ENCODE measurements at places on chromosomes 16 and 17.
A peak's percentile ranks its signal among the peaks of the same experiment; 100 is the strongest.

GRCh38 chr16:86573215-86573614 lies 5.1 kb upstream of the FOXL1 start:
- no peak for DNase-seq

DNA sequence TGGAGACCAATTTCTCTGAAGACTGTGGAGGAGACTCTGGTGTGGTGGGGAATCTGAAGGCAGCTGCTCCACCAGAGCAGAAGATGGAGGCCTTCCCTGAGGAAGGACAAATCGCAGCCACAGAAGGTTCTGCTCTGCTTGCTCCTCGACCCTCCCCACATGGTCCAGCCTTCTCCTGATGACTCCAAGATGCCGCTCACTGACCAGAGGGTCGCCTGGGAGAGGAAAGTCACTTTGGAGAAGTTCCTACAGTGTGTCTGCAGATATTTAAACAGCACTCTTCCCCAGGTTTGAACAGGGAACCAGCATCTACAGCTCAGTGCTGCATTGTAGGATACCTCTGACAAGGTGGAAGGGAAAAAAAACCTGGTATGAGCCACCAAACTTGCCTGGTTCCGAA lies 21.0 kb upstream of the SUPT4H1 start:
- DNase-seq, result no peak

DNA sequence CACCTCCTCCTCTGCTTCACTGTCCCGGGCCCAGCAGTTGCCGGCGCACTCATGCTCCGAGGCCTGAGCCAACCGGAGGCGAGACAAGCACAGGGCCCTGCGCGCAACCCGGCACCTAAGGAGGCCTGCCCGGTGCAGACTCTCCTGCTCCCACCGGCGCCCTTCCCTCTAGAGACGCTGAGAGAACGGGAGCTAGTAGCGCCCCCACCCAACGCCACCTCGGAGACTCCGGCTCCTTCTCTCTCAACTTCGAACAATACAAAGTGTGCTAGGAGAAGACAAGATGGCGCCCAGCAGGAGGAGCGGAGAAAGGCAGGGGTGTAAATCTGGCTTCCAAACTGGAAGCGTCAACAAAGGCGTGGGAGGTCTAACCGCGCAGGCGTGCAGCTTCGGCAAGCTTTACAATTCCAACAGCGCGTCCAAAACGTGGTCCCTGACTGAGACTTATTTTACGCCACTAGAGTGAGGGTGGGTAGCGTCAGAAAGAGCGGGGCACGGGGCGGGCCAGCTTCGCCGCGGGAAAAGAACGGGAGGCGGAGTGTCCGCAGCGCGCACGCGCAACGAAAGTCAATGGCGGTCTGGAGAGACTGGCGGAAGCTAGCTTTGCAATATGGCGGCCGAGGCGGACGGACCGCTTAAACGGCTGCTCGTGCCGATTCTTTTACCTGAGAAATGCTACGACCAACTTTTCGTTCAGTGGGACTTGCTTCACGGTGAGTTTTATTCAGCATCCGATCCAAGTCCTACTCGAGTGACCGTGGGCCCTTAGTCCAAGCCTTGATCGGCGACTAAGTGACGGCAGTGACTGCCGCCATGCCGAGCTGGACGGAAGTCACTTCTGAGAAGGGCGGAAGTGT lies at the start of gene MPDU1:
MPDU1 (plus strand) TSS at position 600 of the 857 bp plus-strand sequence; CDS start at position 611, 11 bp downstream.
- peak; percentile 87 for DNase-seq

DNA sequence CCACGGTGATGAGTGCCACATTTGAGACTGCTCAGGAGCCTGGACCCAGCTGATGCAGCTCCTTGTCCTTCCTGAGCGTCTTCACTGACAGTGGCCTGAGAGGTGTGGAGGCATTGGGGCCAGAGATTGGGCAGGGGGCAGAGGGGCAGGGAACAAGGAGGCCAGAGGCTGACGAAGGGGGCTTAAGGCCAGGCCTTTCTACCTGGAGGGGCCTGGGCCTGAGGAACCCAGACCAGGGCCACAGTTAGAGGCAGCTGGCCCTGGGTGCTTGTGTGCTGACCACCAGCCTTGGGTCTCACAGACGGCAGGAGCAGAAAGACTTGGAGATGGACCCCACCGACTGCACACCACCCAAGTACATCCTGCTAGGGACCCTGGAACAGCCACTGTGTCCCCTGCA lies 168.2 kb upstream of the ZNF267 start:
- no peak for DNase-seq

DNA sequence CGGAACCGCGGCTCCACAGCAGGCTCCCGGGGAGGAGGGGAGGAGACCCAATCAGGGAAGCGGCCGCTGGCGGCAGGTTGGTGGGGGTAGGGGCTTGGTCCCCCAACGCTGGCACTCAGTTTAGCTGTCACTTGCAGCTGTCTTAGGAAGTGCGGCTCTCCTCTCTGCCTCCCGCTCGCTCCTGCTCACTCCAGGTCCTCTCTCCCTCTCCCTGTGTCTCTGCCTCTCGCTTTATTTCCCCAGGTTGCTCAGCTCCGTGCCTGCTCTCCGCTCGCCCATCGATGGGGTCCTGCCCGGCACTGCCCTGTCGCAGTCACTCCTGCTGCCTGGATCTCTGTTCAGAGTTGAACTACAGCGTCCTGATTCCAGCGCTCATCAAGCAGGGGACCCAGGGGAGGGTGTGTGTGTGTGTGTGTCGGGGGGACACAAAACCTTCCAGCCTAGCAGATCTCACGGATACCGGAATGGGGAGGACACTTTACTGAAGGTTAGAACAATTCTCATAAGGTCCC lies 145.6 kb downstream of the ENGASE start:
- no peak for DNase-seq

GRCh38 chr17:46796524-46796923 lies 22.0 kb downstream of the WNT3 start:
- DNase-seq, result no peak

- no peak for DNase-seq
These were observed 241.1 kb downstream of the PRKCA start for GRCh38 chr17:66543526-66543925.

DNA sequence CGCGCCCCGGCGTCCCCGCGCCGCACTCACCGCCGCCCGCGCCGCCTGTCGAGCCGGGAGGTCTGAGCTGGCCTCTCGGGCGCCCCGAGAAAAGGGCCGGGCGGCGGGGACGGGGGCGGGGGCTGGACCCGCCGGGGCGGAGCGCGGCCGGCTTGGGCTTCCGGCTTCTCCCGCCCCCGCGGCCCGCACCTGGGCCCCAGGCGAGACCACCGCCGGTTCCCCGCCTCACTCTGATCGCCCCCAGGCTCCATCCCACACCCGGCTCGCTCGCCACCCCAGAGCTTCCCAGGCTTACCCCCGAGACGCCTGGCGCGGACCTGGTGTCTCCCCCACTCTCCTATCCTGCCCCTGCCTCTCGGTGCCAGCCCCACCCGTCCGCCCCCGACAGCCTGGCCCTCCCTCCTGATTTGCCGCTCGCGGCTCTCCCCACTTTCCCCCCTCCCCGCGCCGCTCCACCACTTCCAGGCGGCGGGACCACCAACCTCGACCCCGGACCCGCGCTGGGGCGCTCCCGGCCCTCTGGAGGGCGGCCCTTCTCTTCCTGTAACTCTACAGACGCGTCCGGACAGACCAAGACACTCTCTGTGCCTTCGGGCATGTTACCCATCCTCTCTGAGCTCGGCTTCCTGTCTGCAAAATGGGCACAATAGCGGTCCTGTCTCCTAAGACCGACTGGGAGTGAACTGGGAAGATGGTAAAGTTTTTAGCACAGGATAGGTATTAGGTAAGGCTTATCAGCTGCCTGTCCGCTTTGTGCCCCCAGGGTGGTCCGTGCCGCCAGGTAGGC lies at the start of gene LITAF:
LITAF (minus strand) TSS at position 64 of the 787 bp plus-strand sequence. CDS start 30,189 bp downstream, outside the sequence.
- DNase-seq, result peak; percentile 29

DNA sequence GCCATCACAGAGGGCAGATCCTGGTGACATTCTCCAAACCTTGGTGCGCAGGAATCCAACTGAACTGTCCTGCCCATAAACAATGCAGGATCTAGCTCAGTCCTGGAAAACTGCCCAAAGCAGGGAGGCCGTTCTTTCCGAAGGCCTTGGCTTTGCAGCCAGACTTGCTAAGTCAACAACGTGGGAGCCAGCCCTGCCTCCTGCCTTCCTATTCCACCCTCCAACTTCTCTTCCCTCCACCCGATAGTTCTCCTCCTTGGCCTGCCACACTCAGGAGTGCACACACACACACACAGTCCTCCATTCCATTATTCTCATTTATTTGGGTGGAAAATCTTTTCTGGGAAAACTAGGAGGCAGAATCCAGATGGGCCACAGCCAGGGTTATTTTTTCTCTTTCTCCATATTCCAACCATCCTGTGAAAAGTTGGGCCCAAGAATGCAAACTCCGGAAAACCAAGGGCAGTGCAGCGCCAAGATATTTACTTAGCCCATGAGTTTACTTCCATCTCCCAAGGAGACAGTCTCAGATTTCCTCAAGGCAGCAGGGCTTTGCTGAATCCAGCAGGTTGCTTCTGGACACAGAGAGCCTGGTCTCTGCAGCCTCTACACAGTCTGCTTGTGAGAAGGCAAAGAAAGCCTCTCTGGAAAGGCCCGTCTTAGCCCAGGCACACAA lies 15.8 kb downstream of the COPRS start:
- no peak for DNase-seq

DNA sequence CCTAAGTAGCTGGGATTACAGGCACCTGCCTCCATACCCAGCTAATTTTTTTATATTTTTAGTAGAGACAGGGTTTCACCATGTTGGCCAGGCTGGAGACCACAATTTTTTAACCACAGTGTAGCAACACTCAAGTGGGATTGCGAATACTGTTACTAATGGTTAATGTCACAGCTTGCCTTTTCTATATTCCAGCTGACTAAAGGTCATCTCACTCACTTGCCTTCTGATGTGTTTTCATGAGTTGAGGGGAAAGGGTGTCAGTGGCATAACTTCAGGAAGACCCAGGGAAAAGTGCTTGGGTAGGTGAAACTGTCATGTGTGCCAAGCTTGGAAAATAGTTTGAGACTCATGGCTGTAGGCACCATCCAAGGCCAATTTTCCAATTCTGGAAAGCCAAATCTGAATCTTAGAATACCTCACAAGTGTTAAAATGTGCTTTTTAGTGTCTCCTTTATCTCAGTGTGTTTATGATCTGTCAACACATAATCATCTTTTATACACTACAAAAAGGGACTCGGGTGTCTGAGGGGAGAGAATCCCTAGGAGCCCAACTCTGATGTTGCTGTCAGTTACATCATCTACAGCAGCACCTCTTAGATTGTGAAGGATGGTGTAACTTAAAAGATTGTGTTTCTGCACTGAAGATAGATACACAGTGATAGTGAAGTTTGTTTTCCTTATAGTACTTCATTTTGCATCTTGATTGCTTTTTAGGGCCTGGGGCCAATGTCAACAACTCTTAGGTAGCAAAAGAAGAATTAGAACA lies 27.1 kb downstream of the OGFOD1 start:
- DNase-seq, result no peak

DNA sequence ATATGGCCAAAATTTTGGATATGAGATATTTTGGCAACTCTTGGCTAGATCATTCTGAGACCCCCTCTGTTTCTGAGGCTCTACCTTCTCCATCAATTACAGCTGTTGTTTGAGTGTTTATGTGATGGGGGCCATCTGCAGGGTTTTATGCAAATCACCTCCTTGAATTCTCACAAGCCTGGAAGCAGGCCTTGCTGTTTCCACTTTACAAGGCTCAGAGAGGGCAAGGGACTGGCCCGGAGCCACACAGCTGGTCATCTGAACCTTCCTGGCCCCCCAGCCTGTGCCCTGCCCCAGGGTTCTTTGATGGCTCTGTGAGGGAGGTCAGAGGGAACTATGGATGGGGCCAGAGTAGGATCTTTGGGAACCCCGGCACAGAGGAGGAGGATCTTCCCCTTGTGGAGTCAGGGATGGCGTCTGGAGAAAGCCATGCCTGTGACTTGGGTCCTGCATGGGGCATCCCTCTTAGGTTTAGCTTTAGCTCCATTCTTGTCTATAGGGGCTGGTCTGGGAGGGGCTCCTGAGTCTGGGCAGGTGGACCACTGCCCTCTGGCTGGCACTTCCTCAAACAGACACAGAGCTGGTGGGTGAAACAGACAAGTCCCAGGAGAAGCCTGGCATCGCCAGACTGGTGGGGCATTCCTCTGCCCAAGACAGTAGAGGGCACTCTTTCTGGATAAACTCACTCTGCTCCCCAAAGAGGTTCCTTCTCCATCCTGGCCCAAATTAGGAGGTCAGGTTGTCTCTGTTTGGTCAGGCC lies 26.2 kb downstream of the IL21R start:
- no peak for DNase-seq

DNA sequence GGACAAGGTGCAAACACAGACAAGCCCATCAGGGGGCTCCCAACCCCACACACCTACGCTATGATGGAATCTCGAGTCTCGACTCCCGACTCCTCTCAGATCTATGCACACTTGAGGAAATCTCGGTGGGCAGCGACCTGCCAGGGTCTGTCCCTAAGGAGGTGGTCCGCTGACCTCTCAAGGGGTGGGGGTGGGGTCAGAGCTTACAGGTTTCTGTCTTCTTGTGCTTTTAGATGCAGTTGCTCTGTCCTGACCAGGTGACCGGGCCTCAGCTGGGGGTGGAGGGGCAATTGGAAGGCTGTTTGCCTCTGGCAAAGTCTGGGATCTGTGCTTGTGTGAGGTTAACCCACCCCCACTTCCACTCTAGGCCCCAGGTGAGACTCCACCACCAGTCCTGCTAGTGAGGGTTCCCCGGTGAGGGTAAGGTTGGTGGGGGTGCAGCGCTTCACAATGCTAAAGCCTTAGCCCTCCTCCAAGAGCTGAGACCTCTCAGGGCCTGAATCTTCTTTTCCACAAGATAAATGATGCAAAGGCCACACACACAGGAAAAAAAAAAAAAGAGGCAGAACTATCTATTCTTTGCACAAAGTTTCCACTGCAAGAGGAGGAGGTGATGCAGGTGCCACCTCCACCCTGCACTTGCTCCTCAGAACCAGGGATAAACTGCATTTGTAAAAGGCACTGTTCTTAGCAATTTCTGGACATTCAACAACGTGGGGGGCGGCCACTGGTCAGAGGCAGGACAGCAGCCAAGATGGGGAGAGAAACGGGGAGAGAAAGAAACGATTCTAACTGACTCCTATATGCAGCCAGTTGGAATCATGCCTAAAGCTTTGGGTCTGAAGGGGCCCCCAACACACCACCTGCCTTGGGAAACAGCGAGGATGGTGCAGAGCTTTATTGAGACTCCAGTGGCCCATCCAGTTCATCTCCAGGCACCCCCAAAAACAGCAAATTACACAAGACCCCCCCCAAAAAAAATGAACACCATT lies 4.1 kb downstream of the CISD3 start:
- no peak for DNase-seq

GRCh38 chr16:54817432-54817831 lies 113.2 kb upstream of the IRX5 start:
- DNase-seq, result no peak

GRCh38 chr17:4234401-4234800 lies 29.4 kb downstream of the ANKFY1 start:
- no peak for DNase-seq

GRCh38 chr16:55655897-55656681 lies at the start of gene SLC6A2:
TSS of gene SLC6A2 (plus strand) at chr16:55655988. CDS start at chr16:55656695, 707 bp downstream.
- no peak for DNase-seq

DNA sequence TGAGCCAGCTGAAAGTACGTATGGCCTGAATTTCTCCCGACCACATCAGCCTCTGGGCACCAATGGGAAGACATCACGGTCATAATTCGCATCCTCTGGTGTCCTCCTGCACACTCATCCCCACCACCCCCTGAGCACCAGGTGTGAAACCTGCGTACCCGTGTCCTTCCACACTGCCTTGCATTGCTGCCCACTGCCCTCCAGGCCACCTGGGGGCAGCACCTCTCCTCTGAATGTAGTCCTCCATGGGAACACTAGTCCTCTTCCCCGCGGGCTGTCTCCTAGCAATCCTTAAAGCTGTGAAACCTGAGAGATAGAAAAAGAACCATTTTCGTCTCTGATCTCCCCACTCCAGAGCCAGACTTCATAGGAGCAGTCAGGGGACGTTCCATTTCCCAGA lies 125.5 kb downstream of the ZNF18 start:
- no peak for DNase-seq

- no peak for DNase-seq
These were observed 12.3 kb upstream of the RAI1 start for GRCh38 chr17:17668775-17669579.

Data from stimulated activated CD8-positive, alpha-beta memory T cell treated with anti-CD3 and anti-CD28 coated beads, Interleukin-2, amount 100 ng/mL, for 1 hour (primary cell).